ENCODE measurements at places on chromosomes 16 and 17. TPM values are rescaled to one million over a fixed set of nuclear protein-coding genes. Genes with fewer than 3 reads are reported as not detected.

DNA sequence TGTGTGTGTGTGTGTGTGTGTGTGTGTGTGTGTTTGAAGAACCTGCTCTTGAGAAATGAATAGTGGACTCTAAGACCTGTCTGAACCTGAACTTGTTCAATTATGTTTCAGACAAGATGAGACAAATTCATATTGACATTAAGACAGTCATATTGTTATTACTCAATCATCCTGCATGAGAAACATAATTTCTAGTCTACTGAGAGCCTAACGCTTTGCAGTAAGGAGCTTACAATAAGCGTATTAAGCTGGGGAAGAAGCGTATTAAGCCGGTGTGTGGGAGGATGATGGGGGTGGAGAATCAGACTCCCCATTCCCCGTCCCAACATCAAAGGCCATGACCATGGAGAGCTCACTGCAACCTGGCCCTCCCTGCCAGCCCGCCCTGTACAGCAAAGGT, 22.4 kb upstream of the MNT start:
- H3K36me3 ChIP-seq = peaks cover 20% of the 10 kb centered on the region
- H3K4me3 ChIP-seq = no peak overlapping the region
- no peak overlapping the region for H3K27ac ChIP-seq
- no peak for DNase-seq
- peaks cover 6% of the 10 kb centered on the region for H3K4me1 ChIP-seq
- no peaks in the 10 kb centered on the region for H3K27me3 ChIP-seq

GRCh38 chr17:72205357-72205756, 84.5 kb downstream of the SOX9 start:
- H3K4me1 ChIP-seq = peaks cover 7% of the 10 kb centered on the region
- no peak overlapping the region for H3K27ac ChIP-seq
- H3K4me3 ChIP-seq = no peak overlapping the region

- H3K4me3 ChIP-seq = no peak overlapping the region
- no peak for DNase-seq
- H3K27me3 ChIP-seq = no peaks in the 10 kb centered on the region
- no peaks in the 10 kb centered on the region for H3K36me3 ChIP-seq
Observed at GRCh38 chr17:68987966-68988365, 32.8 kb upstream of the ABCA8 start.

IRX5 gene
- 29.1 TPM for total RNA-seq

HID1 gene
- total RNA-seq = 36.6 TPM

PYDC1 gene
- total RNA-seq = not detected
